Choroid plexus epithelial cell (primary cell): ENCODE measurements at places on chromosomes 3 and 15.

DNA sequence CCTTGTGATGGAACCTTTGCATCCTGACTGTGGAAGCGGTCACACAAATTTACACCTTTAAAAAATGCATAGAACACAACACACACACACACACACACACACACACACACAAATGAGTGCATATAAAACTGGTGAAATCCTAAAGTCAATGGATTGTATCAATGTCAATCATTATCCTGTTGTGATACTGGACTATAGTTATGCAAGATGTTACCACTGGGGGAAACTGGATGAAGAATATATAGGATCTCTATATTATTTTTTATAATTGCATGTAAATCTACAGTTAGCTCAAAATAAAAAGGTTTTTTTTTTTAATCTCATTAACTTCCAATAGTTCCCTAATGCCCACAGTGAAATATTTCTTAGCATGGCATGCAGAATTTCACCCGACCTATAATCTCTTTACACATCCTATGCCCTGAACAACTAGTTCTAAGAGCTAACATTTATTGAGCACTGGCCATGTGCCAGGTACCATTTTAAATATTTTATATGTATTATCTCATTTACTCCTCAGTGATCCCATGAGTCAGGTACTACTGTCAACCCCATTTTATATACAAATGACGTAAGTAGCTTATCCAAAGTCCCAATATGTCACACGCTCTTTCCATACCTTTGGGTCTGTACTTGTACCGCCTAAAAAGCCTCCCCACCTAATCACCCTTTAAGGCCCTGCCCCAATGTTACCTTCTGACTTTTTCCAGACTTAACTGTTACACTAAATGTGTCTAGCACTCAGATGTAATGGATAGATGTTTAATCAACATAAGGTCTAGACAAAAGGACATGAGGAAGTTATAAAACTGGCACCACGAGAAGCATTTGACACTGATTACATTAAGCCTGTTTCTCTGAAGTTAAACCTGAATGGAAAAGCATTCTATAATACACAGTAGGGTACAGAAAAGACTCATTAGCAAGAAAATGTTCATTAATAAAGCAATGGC lies 5.5 kb downstream of the ABCC5 start:
- no peak for DNase-seq

GRCh38 chr3:4474683-4475490 lies 7.8 kb upstream of the SUMF1 start:
- DNase-seq: peak; percentile 86

GRCh38 chr15:60912984-60913697 lies 316.0 kb downstream of the RORA start:
- no peak for DNase-seq

- peak; percentile 69 for DNase-seq
These were observed 129.8 kb downstream of the ZNF385D start for GRCh38 chr3:21621181-21621651.

GRCh38 chr3:51734572-51734907 lies 27.7 kb downstream of the GRM2 start:
- DNase-seq: no peak

GRCh38 chr3:29363110-29363509 lies 82.2 kb downstream of the RBMS3 start:
- no peak for DNase-seq

- no peak for DNase-seq
These were observed 80.3 kb upstream of the ABHD17C start for GRCh38 chr15:80614711-80615360.

DNA sequence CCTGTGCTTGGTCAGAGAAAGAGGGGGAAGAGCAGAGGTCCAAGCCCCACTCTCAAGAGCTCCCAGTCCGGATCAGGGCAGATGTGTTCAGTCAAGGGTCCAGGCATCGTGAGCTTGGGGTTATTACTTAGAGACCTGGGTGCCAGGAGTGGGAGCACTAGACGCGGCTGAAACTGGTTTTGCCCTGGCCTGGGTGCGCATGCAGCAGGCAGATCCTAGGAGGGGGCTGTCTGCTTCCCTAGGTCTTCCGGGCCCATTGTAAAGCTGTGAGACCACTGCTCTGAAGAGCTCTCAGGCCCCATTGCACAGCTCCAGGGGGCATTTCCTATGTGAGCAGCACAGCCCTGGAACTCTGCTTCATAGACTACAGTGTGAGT lies 204.9 kb upstream of the LINGO1 start:
- no peak for DNase-seq
